ENCODE measurements at places on chromosomes 7 and 10. TPM values are rescaled to one million over a fixed set of nuclear protein-coding genes. Genes with fewer than 3 reads are reported as not detected.
A peak's percentile ranks its signal among the peaks of the same experiment; 100 is the strongest.

DNA sequence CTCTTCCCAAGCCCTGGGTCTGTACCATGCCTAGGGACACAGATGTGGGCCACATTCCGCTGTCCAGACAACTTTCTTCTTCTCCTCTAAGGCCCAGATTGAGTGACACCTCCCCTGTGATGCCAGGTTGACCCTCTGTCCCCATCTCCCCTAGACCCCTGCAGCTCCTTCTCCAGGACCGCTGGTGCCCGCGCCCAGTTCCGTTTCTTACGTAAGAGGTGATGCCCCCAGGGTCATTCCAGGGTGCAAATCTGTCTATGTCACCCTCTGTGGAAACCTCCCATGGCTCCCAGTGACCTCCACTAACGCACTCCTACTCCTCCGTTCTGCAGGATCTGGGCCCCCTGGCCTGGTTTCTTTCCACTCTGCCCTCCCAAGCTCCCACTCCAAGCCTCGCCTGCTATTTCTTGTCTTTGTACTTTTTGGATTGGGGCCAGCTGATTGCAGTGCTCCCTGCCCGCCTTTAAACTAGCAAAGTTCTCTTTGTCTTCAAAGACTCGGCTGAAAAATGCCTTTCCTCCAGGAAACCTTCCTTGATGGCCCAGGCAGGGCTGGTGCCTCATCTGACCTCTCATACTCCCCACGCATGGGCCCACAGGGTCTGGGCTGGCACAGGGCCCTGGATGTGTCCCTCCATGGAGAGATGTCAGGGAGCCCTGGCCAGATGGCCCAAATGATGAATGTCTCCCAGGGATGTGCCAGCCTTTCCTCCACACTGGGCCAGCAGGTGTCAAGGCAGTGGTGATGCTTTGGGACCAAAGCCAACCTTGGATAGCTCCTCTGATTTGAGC, 21.3 kb upstream of the ELN start:
- H3K27ac ChIP-seq, result no peak overlapping the region
- peak; percentile 38 for DNase-seq
- peaks cover 7% of the 10 kb centered on the region for H3K4me1 ChIP-seq

DNA sequence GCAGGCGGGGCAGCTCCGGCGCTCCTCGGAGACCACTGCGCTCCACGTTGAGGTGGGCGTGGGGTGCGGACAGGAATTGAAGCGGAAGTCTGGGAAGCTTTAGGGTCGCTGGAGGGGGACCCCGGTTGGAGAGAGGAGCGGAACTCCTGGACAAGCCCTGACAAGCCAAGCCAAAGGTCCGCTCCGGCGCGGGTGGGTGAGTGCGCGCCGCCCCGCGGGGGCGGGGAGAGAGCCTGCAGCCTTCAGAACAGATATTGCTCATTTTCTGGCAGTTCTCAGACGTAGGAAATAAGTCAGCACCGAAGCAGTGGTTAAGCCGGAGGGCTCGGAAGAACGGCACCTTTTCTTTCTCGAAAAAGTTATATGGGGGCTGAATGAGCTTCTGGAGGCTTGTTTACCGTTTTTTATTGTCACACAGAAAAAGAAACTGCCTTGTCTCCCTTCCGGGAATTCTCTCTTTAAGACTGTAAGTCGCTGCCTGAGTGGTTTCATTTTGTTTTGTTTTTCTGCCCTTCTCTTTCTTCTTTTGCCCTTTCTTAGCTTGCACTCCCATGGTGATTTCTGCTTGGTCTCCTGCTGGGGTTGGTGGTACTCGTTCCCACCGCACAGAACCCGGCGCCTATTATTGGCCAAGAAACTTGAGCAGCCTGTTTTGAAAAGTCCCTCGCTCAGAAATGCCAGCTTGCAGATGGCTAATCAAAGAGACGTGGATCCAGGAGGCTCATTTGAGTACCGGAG, 732 bp downstream of the FAS start:
- peaks cover 3% of the 10 kb centered on the region for H3K4me1 ChIP-seq
- no peaks in the 10 kb centered on the region for H3K36me3 ChIP-seq
- H3K27me3 ChIP-seq, result no peaks in the 10 kb centered on the region
- peak overlapping the region; percentile 97 for H3K27ac ChIP-seq
- peak overlapping the region; percentile 89 for H3K4me3 ChIP-seq

WNT2 gene
- polyA plus RNA-seq, result 0.04 TPM

- H3K4me1 ChIP-seq, result no peaks in the 10 kb centered on the region
- H3K36me3 ChIP-seq, result no peaks in the 10 kb centered on the region
- no peak overlapping the region for H3K4me3 ChIP-seq
- no peak overlapping the region for H3K27ac ChIP-seq
Measured at GRCh38 chr10:74640134-74640921, 186.1 kb upstream of the KAT6B start.

- H3K4me3 ChIP-seq, result no peak overlapping the region
- H3K27ac ChIP-seq, result no peak overlapping the region
- H3K36me3 ChIP-seq, result no peaks in the 10 kb centered on the region
- no peaks in the 10 kb centered on the region for H3K4me1 ChIP-seq
- H3K27me3 ChIP-seq, result no peaks in the 10 kb centered on the region
Measured at GRCh38 chr10:792792-793100, 103.3 kb upstream of the DIP2C start.

DNA sequence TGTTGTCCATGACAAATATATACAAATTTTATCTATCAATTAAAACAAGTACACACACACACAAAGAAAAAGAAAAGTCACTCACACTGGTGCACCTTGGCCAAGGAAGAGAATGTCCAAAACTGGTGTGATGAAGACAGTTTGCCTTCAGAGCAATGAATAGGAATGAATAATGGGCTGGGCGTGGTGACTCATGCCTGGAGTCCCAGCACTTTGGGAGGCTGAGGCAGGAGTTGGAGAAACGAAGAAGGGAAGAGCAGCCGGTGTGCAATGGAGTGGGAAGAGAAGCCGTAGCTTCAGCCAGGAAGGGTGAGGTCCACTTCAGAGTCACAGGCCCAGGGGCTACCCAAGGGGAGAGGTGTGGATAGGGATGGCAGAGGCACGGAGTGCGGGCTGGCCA, 253.6 kb downstream of the CCSER2 start:
- H3K36me3 ChIP-seq, result no peaks in the 10 kb centered on the region
- DNase-seq, result no peak
- H3K27me3 ChIP-seq, result no peaks in the 10 kb centered on the region
- H3K4me3 ChIP-seq, result no peak overlapping the region
- H3K4me1 ChIP-seq, result no peaks in the 10 kb centered on the region

All from small intestine (tissue), 16 donors.